OCI-LY7 (cell line): ENCODE measurements at places on chromosomes 16 and 17. TPM values are rescaled to one million over a fixed set of nuclear protein-coding genes. Genes with fewer than 3 reads are reported as not detected.

RECQL5 gene
- 133 and 139 TPM in 2 replicates for total RNA-seq

CEMP1 gene
- total RNA-seq = 0.35 and 0.55 TPM in 2 replicates

ACSM2B gene
- not detected in 2 replicates for total RNA-seq

ZPBP2 gene
- not detected in 2 replicates for total RNA-seq

ATPAF2 gene
- total RNA-seq = 42.9 and 45.2 TPM in 2 replicates

TAT gene
- total RNA-seq = not detected in 2 replicates

QPRT gene
- 12.6 and 15.8 TPM in 2 replicates for total RNA-seq

NAE1 gene
- 98.9 and 106 TPM in 2 replicates for total RNA-seq

NPIPA5 gene
- total RNA-seq = 0.83 and 1.4 TPM in 2 replicates

TMEM231 gene
- total RNA-seq = 6.6 and 10.0 TPM in 2 replicates

ST6GALNAC1 gene
- total RNA-seq = not detected in 2 replicates

PPY gene
- not detected in 2 replicates for total RNA-seq

BRIP1 gene
- total RNA-seq = 32.5 and 39.5 TPM in 2 replicates

SGCA gene
- 1.1 TPM in 1 of 2 replicates, not detected in the other for total RNA-seq

KRTAP1-1 gene
- not detected in 2 replicates for total RNA-seq

PSMD11 gene
- 123 and 137 TPM in 2 replicates for total RNA-seq

HOXB7 gene
- total RNA-seq = 16.3 and 17.0 TPM in 2 replicates

CHRNE gene
- total RNA-seq = 0.27 and 0.68 TPM in 2 replicates

KRTAP17-1 gene
- total RNA-seq = not detected in 2 replicates

RNF43 gene
- total RNA-seq = 0.50 and 0.80 TPM in 2 replicates

SDR42E1 gene
- 0.53 and 0.65 TPM in 2 replicates for total RNA-seq

CDH8 gene
- not detected in 2 replicates for total RNA-seq

KIFC3 gene
- 0.61 TPM in 1 of 2 replicates, not detected in the other for total RNA-seq

CRISPLD2 gene
- 0.53 and 0.99 TPM in 2 replicates for total RNA-seq

PKMYT1 gene
- total RNA-seq = 195 and 197 TPM in 2 replicates

GRAPL gene
- total RNA-seq = 209 and 261 TPM in 2 replicates

C16orf96 gene
- total RNA-seq = 0.27 and 0.37 TPM in 2 replicates

FNDC8 gene
- not detected in 2 replicates for total RNA-seq

KREMEN2 gene
- 0.31 TPM in 1 of 2 replicates, not detected in the other for total RNA-seq

NPW gene
- 1.3 and 3.7 TPM in 2 replicates for total RNA-seq

CRHR1 gene
- total RNA-seq = not detected in 2 replicates
